NCI-H1417 treated with DMSO at 0.1 percent for 48 hours (cell line): ENCODE measurements at places on chromosomes 16 and 17.

GRCh38 chr16:87664792-87665191 lies 62.5 kb downstream of the JPH3 start:
- DNase-seq, result no peak

GRCh38 chr17:21042458-21043295 lies at the start of gene USP22:
Gene USP22 (minus strand): TSS chr17:21043011. CDS start chr17:21042835, 176 bp downstream.
- no peak for DNase-seq

- DNase-seq, result no peak
Measured at GRCh38 chr16:51592535-51593300, 441.6 kb upstream of the SALL1 start.

DNA sequence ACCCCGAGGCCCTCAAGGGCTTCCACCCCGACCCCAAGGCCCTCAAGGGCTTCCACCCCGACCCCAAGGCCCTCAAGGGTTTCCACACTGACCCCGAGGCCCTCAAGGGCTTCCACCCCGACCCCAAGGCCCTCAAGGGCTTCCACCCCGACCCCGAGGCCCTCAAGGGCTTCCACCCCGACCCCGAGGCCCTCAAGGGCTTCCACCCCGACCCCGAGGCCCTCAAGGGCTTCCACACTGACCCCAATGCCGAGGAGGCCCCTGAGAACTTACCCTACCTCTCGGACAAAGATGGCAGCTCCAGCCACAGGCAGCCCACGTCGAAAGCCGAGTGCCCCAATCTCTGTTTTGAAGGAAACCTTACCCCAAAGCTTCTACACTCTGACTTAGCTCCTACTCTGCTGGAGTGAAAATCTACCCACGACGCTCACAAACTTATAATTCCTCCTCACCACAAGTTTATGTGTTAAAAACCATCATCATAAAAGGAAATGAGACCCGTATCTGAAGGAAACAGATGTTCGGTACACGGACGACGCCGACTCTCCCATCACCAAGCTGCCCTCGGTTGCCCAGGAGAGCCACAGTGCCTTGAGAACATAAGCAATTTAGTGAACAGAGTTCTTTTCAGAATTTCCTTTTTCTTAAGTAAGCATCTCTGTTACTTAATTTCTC lies 61.2 kb upstream of the RPH3AL start:
- no peak for DNase-seq

DNA sequence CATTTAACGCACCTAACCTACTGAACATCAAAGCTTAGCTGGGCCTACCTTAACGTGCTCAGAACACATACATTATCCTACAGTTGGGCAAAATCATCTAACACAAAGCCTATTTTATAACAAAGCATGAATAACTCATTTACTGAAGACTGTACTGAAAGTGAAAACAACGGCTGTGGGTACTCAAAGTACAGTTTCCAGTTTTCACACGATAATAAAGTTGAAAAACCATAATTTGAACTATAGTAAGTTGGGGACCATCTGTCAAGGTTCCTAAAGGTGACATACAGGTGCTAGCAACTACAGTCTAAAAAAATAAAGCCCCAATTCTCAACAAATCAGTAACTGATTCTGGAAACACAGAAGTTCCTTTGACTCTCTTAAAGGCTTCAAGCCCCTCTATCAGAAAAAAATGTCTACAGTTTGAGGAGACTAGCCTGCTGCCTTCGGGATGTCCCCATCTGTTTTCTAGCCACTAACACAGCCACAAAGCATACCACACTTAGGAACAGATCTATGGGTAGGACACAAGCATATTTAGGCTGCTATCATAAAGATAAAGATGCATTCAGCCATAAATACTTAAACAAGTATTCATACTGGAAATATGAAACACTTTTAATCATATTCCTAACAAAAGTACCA lies 71.3 kb downstream of the KANSL1 start:
- no peak for DNase-seq

DNA sequence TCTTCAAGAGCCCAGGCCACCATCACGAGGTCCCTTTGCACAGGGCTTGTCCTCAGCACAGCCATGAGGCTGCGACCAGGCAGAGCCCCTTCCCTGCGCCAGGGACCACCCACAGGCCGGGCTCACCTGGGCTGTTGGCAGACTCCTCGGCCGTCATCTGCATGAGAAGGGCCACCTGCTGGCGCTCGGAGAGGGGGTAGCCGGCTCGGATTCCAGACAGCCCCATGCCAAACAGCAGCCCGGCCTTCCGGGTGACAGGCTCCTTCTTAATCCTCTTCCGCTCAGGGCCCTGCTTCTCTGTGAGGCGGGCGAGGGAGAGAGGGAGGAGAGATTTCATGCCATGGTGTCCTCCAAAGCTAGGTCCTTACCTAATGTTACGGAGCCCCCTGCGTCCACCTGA lies 73.4 kb downstream of the ZNF778 start:
- no peak for DNase-seq
